Neural cell (in vitro differentiated cells): ENCODE measurements at places on chromosomes 3 and 15. TPM values are rescaled to one million over a fixed set of nuclear protein-coding genes. Genes with fewer than 3 reads are reported as not detected.

The PLA1A gene
- polyA plus RNA-seq = not detected in 2 replicates

The IL12A gene
- polyA plus RNA-seq = not detected in 2 replicates

The TMIE gene
- not detected in 2 replicates for polyA plus RNA-seq

The DHFR2 gene
- 5.6 and 7.4 TPM in 2 replicates for polyA plus RNA-seq

The GOLGA8N gene
- polyA plus RNA-seq = 0.61 and 0.68 TPM in 2 replicates

The ANKUB1 gene
- polyA plus RNA-seq = not detected in 2 replicates

The LRTM1 gene
- polyA plus RNA-seq = not detected in 2 replicates

The OR5H6 gene
- polyA plus RNA-seq = not detected in 2 replicates

The GOLGA6A gene
- polyA plus RNA-seq = 0.50 TPM in 2 replicates

The FANCD2OS gene
- polyA plus RNA-seq = not detected in 2 replicates

The PEX11A gene
- 13.6 and 18.1 TPM in 2 replicates for polyA plus RNA-seq

The CHRNA7 gene
- 3.1 and 5.0 TPM in 2 replicates for polyA plus RNA-seq

The SNURF gene
- 15.1 and 19.9 TPM in 2 replicates for polyA plus RNA-seq

The COMMD4 gene
- 103 and 116 TPM in 2 replicates for polyA plus RNA-seq

The SLC2A2 gene
- polyA plus RNA-seq = not detected in 2 replicates

The IFRD2 gene
- 41.8 and 76.4 TPM in 2 replicates for polyA plus RNA-seq

The OR5K2 gene
- polyA plus RNA-seq = not detected in 2 replicates

The GPR15 gene
- not detected in 2 replicates for polyA plus RNA-seq

The KAT2B gene
- 14.2 and 15.6 TPM in 2 replicates for polyA plus RNA-seq

The CHRNA5 gene
- polyA plus RNA-seq = 4.6 and 6.8 TPM in 2 replicates

The THBS1 gene
- polyA plus RNA-seq = 0.22 and 0.58 TPM in 2 replicates

The EPHA3 gene
- polyA plus RNA-seq = 32.7 and 33.0 TPM in 2 replicates

The DUT gene
- 198 and 263 TPM in 2 replicates for polyA plus RNA-seq

The HOMER2 gene
- 21.7 and 26.9 TPM in 2 replicates for polyA plus RNA-seq

The PPP1R14D gene
- not detected in 2 replicates for polyA plus RNA-seq

The DBR1 gene
- polyA plus RNA-seq = 32.4 and 35.4 TPM in 2 replicates

The GOLGA6L4 gene
- polyA plus RNA-seq = 7.4 and 8.4 TPM in 2 replicates

The TMPRSS7 gene
- 0.34 and 0.52 TPM in 2 replicates for polyA plus RNA-seq

The DNAJA4 gene
- polyA plus RNA-seq = 0.66 TPM in 1 of 2 replicates, not detected in the other

The CFAP44 gene
- polyA plus RNA-seq = 4.3 and 7.3 TPM in 2 replicates

The LDHAL6B gene
- not detected in 2 replicates for polyA plus RNA-seq

The DNAH12 gene
- polyA plus RNA-seq = 1.6 and 1.8 TPM in 2 replicates

The C15orf62 gene
- not detected in 2 replicates for polyA plus RNA-seq

The SNUPN gene
- polyA plus RNA-seq = 19.0 and 21.7 TPM in 2 replicates

The EFCC1 gene
- polyA plus RNA-seq = not detected in 2 replicates

The SH3GL3 gene
- 85.8 and 104 TPM in 2 replicates for polyA plus RNA-seq

The CKMT1A gene
- 8.7 and 14.0 TPM in 2 replicates for polyA plus RNA-seq

The MOBP gene
- polyA plus RNA-seq = not detected in 2 replicates

The SLC25A20 gene
- 1.5 and 7.1 TPM in 2 replicates for polyA plus RNA-seq

The GOLGA6B gene
- polyA plus RNA-seq = not detected in 2 replicates

The CD96 gene
- not detected in 2 replicates for polyA plus RNA-seq

The STRIT1 gene
- polyA plus RNA-seq = 1.1 and 1.2 TPM in 2 replicates

The GOLGA6L2 gene
- polyA plus RNA-seq = not detected in 2 replicates

The C3orf20 gene
- polyA plus RNA-seq = not detected in 2 replicates

The RPL32 gene
- 1,160 and 1,223 TPM in 2 replicates for polyA plus RNA-seq

The SMAD3 gene
- 0.64 and 1.0 TPM in 2 replicates for polyA plus RNA-seq

The PYGO1 gene
- polyA plus RNA-seq = 25.0 and 27.6 TPM in 2 replicates

The KBTBD8 gene
- polyA plus RNA-seq = 4.7 and 5.0 TPM in 2 replicates

The ARPP21 gene
- 8.3 and 12.8 TPM in 2 replicates for polyA plus RNA-seq

The PODXL2 gene
- polyA plus RNA-seq = 266 and 342 TPM in 2 replicates

The FETUB gene
- not detected in 2 replicates for polyA plus RNA-seq

The GPR176 gene
- 8.3 and 9.8 TPM in 2 replicates for polyA plus RNA-seq

The DZIP1L gene
- polyA plus RNA-seq = 1.7 and 2.7 TPM in 2 replicates

The HIGD1A gene
- 303 and 350 TPM in 2 replicates for polyA plus RNA-seq

The PEAK1 gene
- 5.2 and 5.8 TPM in 2 replicates for polyA plus RNA-seq

The SLC22A13 gene
- 0.16 TPM in 1 of 2 replicates, not detected in the other for polyA plus RNA-seq

The GHSR gene
- polyA plus RNA-seq = not detected in 2 replicates

The TLE3 gene
- 22.8 and 27.6 TPM in 2 replicates for polyA plus RNA-seq
